ENCODE measurements at places on chromosomes 5 and 9. TPM values are rescaled to one million over a fixed set of nuclear protein-coding genes. Genes with fewer than 3 reads are reported as not detected.

DNA sequence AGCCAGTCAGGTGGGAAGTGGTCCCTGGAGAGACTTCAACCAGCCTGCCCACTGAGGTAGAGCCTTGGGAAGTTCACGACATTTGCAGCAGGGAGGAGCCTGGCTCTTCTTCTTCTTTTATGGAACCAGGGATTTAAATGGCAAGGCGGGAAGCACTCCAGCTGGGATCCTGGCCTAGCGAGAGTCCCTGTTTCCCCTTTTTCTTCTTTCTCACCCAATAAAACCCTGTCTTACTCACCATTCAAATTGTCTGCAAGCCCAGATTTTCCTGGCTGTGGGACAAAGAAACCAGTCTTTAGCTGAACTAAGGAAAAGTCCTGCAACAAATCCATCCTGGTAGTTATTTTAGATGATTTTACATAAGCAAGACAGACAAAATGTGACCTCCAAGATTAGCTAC lies 503.7 kb downstream of the CDH10 start:
- peak; percentile 48 for DNase-seq

DNA sequence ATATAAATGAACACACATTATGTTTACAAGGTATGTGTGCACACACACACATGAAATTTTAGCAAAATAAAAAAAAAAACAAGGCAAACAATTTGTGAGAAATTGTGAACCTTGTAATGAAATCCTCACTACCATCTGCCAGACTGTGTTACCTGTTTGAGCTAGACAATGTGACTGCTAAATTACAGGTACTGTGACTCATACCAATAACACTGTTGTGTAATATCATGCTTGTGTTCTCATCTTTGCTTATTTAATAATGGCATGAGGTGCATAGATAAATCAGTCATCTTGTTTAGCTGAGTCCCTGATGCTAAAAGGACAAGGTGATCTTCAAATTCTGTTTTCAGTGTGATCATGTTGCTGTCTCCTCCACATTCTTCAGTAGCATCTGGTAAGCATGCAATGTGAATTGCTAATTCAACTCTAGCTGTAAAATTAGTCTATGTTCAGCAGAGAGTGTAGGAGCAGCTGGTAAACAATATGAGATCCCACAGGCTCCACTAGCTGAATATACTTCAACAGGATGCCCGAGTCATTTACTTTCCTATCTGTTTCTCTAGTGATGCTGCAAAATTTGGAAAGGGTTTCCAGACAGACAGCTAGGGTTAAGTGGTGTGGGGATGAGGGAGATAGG lies 966.3 kb upstream of the C9orf72 start:
- DNase-seq: no peak

- DNase-seq: no peak
Measured at GRCh38 chr5:15610216-15610615, 110.2 kb downstream of the FBXL7 start.

- DNase-seq: no peak
Measured at GRCh38 chr5:73770172-73771025, 144.4 kb downstream of the ARHGEF28 start.

- no peak for DNase-seq
Measured at GRCh38 chr5:1312206-1312605, 17.3 kb upstream of the TERT start.

- DNase-seq: no peak
Measured at GRCh38 chr9:86046071-86046636, 53.2 kb downstream of the GOLM1 start.

- no peak for DNase-seq
Measured at GRCh38 chr9:70607926-70608325, 193.5 kb upstream of the KLF9 start.

- peak; percentile 92 for DNase-seq
Measured at GRCh38 chr5:140174465-140175366, at the start of gene CYSTM1. Gene CYSTM1, plus strand, starts transcription at chr5:140175188. Its CDS starts 19,278 bp downstream, at chr5:140194466.

DNA sequence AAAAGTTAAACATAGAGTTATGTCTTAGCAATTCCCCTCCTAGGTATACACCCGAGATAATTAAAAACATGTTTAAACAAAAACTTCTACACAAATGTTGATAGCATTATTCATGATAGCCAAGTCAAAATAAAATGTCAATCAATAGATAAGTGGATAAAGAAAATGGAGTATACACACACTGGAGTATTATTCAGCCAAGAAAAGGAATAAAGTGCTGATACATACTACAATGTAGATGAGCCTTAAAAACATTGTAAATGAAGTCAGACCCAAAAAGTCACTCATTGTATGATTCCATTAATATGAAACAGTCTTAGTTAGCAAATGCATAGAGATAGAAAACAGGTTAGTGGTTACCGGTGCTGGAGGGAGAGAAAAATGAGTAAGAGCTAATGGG lies 34.3 kb upstream of the SHB start:
- no peak for DNase-seq

GRCh38 chr9:7848498-7848897 lies 48.9 kb upstream of the DMAC1 start:
- no peak for DNase-seq

DNA sequence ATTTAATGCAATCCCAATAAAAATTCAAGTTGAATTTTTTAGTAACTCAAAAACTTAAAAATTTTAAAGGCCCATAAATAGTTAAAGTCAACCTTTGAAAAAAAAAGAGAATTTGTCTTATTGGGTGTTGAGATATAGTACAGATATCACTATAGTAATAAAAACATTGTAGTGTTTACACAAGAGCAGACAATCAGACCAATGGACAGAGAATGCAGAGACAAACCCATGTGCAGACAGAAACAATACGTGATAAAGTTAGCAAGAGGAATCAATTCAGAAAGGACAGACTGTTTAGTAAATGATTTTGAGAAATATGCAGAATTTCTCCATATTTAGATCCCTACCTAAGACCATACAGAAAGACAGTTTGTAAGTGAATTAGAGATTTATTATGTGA lies 33.9 kb downstream of the GOLGA1 start:
- no peak for DNase-seq

GRCh38 chr9:86128235-86128822 lies 29.0 kb upstream of the GOLM1 start:
- no peak for DNase-seq

DNA sequence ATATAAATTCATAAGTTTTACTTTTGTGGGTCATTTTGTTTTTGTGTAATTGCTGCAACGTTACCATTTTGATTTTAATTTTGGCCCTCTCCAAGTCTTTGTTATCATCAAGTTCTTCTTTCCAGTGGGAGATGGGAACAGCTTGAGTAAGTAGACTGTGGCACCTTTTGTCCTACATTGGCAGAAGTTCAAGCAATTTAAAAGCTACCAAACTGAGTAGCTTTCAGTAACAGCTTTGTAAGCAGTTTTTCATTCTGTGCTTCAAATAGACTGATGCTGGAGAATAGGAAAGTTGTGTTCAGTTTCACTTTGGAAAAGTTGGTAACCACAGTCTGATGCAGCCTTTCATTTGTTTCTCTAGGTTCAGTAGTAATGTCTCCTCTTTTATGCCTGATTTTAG lies 47.8 kb upstream of the TMED7 start:
- no peak for DNase-seq

GRCh38 chr5:80479713-80480112 lies 8.2 kb upstream of the FAM151B start:
- DNase-seq: no peak

DNA sequence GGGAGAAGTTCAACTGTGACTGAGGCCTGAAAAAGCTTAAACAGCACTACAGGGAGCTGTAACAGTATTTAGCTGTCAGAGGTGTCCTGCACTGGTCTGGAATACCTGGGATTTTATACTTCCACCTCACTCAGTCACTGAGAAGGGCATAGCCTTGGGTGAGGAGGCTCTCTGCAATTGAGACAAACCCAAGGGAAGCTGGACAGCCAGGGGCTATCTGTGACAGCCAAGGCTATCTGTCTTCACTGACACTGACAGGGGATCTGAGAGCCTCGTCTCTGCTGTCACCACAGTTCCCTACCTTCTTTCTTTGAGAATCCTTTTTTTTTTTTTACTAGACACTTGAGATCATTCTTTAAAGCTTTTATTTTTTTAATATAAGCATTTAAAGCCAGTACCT lies 356.2 kb upstream of the CD180 start:
- no peak for DNase-seq

DNA sequence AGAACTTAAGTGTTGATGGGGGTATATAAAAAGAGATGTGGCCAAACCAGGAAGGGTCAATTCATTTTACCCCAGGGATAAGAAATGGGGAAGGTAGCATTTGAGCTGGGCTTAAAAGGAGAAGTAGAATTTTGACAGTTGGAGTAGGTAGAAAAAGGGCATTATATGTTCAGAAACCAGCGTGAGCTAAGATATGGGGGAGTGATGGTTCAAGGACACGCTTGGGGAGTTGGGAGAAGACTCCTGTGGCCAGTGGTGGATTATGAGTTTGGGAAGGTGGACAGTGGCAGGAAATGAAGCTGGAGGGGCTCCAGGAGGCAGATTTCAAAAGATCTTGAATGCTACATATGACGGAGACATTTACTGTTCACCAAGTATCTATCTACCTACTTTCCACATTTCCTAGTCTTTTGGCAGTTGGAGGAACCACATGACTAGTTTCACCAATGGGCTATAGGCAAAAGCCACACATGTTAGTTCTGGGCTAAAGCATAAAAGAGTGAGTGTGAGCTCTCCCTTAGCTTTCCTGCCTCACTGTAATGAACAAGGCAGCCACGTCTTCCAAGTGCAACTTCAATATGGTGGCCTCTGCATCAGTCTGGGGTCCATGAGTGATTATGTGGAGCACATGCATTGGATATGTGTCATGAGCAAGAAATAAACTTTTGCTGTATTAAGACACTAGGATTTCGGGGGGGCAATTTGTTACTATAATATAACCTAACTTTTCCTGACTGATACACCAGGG lies 15.7 kb upstream of the GSN start:
- DNase-seq: no peak

GRCh38 chr9:20028192-20028848 lies 239.5 kb upstream of the SLC24A2 start:
- no peak for DNase-seq

DNA sequence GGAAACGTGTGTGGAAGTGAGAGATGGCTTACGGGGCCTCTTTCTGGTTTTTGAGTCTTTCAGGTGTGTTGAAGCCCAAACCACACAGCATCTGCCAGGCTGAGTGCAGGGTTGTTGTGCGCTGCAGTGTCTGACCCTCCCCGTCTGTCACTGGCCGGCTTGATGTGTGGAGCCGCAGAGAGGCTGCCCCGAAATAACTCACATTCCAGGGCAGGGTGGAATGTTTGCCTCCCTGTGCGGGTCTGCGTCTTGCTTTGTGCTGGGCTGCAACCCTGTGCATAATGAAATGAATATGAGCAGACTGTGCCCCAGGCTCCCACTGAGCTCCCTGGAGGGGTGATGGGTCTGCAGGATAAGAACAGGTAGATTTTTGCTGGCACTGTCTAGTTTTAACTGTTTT lies 9.9 kb upstream of the PLEKHG4B start:
- no peak for DNase-seq

GRCh38 chr9:80995759-80996158 lies 693.6 kb downstream of the TLE1 start:
- no peak for DNase-seq

- no peak for DNase-seq
Measured at GRCh38 chr5:36442352-36442751, 140.7 kb upstream of the RANBP3L start.

DNA sequence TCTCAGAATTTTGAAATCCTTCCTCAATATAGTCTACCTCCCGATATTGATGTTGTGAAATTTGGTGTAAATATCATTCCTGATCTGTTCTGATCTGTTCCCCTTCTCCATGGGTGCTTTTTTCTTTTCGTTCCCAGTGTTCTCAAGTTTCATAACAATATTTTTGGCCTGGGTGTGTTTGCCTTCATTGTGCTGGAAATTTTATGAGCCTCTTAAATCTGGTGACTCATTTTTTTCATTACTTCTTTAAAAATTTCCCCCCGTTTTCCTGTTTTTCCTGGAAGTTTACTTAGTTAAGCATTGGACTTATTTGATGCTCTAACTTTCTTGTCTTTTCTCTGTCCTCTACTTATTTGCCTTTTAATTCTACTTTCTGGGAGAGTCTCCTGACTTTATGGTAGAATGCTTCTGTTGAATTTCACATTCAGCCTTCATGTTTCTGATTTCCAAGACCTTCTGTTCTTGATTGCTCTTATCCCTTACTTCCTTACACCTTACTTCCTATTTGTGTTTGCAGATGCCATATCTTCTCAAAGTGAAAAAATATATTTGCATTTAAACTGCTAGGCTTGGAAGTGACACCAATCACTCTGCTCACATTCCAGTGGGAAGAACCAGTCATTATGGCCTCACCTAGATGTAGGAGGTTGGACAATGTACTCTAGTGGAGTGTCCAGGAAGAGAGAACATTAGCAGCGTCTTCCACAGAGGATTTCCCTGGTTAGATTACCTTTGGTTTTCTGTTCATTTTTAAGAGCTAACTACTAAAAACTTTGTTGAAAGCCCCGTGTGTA lies 441.9 kb downstream of the ARHGEF28 start:
- DNase-seq: no peak

- DNase-seq: no peak
Measured at GRCh38 chr5:72410688-72411295, 90.6 kb downstream of the PTCD2 start.

GRCh38 chr5:72478276-72478675 lies 28.9 kb downstream of the ZNF366 start:
- DNase-seq: no peak

GRCh38 chr9:85730916-85731630 lies 10.7 kb downstream of the AGTPBP1 start:
- DNase-seq: no peak

- DNase-seq: no peak
Measured at GRCh38 chr5:143170104-143170503, 233.4 kb downstream of the NR3C1 start.

- DNase-seq: no peak
Measured at GRCh38 chr5:152094060-152094459, 169.4 kb upstream of the GLRA1 start.

GRCh38 chr9:33158843-33159776 lies 8.0 kb downstream of the B4GALT1 start:
- no peak for DNase-seq

Gene BRINP1
- total RNA-seq: 53.7 TPM

Gene GAS1
- total RNA-seq: 5.2 TPM

Gene MPDZ
- total RNA-seq: 110 TPM

Gene LRRC19
- not detected for total RNA-seq

Gene IRX2
- not detected for total RNA-seq

Gene IDNK
- 12.3 TPM for total RNA-seq

Gene SPINK13
- total RNA-seq: not detected

Gene NTNG2
- 52.5 TPM for total RNA-seq

Gene RFX3
- 69.4 TPM for total RNA-seq

Gene TIMD4
- not detected for total RNA-seq

Gene GRXCR2
- not detected for total RNA-seq

Gene COMMD10
- total RNA-seq: 35.9 TPM

Gene FRMPD1
- 5.1 TPM for total RNA-seq

Gene RANBP17
- 15.2 TPM for total RNA-seq

Gene POU5F2
- 4.1 TPM for total RNA-seq

Gene GNE
- total RNA-seq: 21.4 TPM

Gene CCL28
- total RNA-seq: 1.6 TPM

Data from dorsolateral prefrontal cortex (tissue), 122 donors.